ENCODE measurements at places on chromosomes 2 and 18.

- no peak for DNase-seq
These were observed 40.7 kb downstream of the CDC42EP3 start for GRCh38 chr2:37630776-37631175.

DNA sequence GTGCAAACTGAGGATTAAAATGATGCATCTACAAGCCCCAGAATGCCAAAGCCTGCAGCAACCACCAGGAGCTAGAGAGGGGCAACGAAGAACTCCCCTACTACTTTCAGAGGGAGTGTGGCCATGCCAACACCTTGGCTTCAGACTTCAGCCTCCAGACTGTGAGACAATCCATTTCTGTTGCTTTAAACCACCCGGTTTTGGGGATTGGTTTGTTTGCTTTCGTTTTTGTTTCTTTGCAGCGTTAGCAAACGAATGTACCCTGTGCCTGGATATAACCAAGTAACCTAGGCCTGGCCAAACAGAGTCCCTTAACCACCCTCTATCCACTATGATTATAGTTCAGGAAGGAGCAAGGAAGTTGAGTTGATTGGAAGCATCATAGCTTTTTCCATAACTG is 171.2 kb upstream of the NCK2 start:
- DNase-seq: no peak

DNA sequence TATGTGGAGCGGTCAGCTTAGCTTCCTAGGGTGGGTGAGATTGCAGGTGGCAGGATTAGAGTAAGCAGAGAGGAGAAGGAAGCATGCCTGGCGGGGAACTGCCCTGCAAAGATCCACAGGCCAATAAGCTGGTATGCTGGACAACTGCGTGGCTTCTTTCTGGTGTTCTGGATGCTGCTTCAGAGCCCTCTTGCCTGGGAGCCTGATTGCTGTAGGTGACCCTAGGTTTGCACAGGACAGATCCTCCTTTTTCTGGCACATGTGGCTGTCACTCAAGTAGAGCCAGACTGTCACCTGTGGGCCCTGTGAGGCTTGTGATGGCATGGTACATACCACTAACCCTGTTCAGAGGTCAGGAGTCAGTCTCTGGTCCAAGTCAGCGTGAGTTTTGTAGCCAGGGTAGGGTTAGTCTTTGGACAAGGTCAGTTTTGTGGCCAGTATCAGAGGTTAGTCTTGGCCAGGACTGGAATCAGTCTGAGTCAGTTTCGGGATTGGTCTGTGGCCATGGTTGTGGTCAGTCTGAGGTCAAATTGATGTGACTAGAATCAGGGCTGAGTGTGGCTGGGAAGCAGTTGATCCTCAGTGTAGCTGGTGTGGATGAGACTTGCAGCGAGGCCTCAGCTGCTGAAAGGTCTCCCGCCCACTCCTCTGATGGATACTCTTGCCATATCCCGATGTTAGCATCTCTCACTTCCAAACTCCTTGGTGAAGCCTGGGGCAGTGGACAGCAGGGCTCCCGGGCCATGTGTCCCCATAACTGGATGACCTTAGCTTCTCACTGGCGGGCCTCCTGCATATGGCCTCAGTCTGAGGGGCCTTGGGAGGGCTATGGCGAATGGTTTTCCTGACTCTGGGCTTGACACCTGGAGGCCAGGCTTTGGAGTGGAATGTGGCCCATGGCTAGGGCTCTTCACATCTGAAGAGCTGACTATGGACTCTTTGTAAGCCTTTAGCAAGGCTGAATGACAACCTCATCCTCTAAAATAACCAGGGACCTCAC is 260.5 kb downstream of the DYSF start:
- DNase-seq: no peak

GRCh38 chr2:109304731-109305470 is 175.9 kb downstream of the SH3RF3 start:
- DNase-seq: no peak

DNA sequence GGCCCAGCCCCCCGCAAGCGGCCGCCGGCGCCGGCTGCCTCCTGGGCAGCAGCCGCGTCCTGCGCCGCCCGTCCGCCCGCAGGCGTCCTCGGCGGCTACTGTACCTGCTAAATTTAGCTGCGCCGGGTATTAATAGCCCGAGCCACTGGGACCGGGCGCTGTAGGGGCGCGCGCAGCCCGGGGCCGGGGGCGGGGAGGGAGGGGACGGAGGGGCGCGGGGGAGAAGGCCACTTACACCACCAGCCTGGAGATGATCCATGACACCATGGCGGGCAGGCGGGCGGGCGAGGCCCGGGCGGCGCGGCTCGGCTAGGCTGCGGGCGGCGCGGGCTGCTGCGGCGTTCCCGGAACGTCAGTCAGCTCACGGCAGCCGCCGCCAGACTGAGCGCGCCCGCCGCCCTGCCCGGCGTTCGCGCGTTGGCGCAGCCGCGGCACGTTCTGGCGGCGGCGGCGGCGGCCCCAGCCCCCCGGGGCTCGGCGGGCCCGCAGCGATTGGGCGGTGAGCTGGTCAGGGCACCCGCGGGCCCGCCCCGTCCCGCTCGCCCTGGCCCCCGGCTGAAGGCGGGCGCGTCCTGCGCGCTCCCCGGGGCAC is at the start of gene REEP1:
REEP1 (minus strand) TSS at position 383 of the 592 bp plus-strand sequence; CDS start at position 267, 116 bp downstream.
- DNase-seq: no peak

Data from nucleus accumbens (tissue), 56 donors.